Stimulated activated CD4-positive, alpha-beta T cell treated with anti-CD3 and anti-CD28 coated beads, Interleukin-1b, Interleukin-23, amount 100 ng/mL, for 1 hour (primary cell): ENCODE measurements at places on chromosomes 13 and 19.

- DNase-seq, result peak; percentile 89
These were observed at the start of gene ZNF274 for GRCh38 chr19:58182989-58183816. Gene ZNF274, plus strand, starts transcription at chr19:58183061. Its CDS starts 905 bp downstream, at chr19:58183966.

DNA sequence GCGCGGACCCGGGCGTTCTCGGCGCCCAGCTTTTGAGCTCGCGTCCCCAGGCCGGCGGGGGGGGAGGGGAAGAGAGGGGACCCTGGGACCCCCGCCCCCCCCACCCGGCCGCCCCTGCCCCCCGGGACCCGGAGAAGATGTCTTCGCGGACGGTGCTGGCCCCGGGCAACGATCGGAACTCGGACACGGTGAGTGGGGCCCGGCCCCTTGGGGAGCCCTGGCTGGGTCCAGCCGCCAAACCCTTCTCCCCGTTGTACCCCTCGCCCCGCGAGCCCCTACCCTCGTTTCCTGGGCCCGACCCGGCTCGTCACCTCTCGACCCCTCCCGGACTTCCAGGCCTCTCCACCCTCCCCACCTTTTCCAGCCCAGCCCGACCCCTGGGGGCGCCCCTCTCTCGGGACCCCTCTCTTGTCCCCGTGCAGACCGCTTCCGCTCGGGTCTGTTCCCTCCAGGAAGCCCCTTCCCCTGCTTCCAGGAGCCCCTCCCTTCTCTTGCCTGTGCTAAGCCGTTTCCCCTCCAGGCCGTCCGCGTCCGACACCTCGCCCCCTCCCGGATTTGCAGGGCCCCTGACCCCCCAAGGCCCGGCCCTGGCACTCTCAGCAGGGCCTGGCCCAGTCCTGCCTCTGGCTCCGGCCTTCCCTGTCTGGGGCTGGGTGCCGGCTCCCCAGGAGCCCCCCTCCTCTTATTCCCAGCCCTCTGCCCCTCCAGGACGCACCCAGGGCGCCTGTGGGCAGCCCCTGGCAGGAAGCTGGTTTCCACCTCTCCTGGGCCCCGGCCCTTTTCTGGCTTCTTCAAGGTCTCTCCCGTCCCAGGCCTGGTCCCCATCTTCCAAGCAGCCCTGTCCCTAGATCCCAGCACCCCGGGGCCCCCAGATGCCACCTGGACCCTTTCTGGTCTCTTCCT lies 632 bp downstream of the MARK4 start:
- DNase-seq, result no peak

GRCh38 chr19:55368701-55369563 lies 1.3 kb downstream of the IL11 start:
- DNase-seq, result no peak

GRCh38 chr19:53853707-53854106 lies 14.0 kb upstream of the MYADM start:
- DNase-seq, result no peak

- DNase-seq, result no peak
These were observed 539 bp downstream of the PLD3 start for GRCh38 chr19:40348961-40349507.

GRCh38 chr19:23409392-23410048 lies 14.2 kb upstream of the ZNF91 start:
- DNase-seq, result no peak
